ENCODE measurements at places on chromosomes 1 and 21.
A peak's percentile ranks its signal among the peaks of the same experiment; 100 is the strongest.

- no peak for DNase-seq
Observed at GRCh38 chr1:113429461-113430153, 39.3 kb downstream of the MAGI3 start.

- no peak for DNase-seq
Observed at GRCh38 chr1:11960715-11961114, 19.5 kb upstream of the MFN2 start.

DNA sequence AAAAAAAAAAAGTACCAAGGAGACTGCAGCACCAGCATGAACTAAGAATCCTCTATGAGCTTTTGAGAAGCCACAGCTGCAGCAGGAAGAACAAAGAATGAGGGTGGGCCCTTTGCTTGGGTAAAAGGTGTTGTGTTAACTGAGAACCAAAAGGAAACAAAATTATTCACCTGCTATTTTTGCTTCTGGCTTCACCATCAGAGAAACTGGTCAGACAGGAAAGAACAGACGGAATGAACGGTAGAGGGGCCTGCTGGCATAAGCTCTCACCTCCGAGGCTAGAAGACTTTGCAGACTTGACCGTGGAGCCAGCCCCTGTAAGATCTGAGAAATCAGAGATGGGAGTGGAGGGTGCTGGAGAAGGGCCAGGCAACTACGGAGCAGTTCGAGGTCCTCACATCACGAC lies 27.6 kb downstream of the IL10RB start:
- no peak for DNase-seq

DNA sequence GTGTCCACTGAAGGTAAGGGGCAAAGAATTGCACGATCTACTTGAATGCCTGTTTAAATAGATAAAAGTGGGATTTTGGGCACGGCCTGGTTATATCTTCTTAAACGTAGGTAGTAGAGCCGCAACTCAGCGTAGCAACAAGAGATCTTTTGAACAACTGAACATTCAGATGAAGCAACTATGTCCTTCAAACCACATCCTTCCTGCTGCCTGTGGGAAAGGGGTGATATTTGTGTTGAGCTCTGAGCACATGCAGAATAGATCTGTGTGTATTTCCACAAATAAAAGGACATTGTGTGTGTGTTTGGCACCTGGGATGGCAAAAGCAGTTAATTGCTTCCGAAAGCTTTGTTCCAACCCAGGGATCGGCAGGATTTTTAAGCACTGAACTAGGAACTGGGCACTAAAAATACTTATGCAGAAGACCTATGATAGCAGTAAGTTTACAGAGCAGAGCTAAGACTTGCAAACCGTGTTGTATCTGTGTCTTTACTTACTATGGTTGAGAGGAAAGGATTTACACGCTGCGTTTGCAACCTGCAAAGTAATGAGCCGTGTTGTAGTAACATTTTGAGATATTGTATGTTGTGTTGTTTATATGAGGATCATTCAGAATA lies 333.4 kb downstream of the CHRM3 start:
- DNase-seq: no peak

DNA sequence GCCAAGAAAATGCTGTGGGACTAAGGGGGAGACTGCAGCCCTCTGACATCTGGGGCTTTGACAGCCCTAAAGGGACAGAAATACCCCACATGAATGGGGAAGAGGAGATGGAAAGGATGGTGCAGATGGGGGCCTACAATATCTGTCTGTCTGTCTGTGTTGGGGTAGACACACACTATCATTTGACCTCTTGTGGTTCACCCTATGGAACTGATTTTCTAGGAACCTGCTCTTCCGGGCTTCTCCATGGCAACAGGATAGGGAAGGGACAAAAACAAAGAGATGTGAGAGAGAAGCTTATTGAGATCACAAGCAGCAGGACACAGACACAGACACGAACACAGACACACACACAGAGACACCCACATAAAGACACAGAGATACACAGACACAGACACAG lies 17.1 kb downstream of the KIF21B start:
- DNase-seq: no peak

- no peak for DNase-seq
Observed at GRCh38 chr21:25885405-25885804, 150.6 kb downstream of the GABPA start.

- DNase-seq: no peak
Observed at GRCh38 chr1:36864182-36864822, 170.0 kb downstream of the GRIK3 start.

- DNase-seq: no peak
Observed at GRCh38 chr1:67626090-67626860, 58.7 kb upstream of the GADD45A start.

GRCh38 chr21:33116676-33117075 lies 46.7 kb downstream of the OLIG1 start:
- no peak for DNase-seq

GRCh38 chr1:153346077-153346723 lies 2.4 kb downstream of the PGLYRP4 start:
- no peak for DNase-seq

DNA sequence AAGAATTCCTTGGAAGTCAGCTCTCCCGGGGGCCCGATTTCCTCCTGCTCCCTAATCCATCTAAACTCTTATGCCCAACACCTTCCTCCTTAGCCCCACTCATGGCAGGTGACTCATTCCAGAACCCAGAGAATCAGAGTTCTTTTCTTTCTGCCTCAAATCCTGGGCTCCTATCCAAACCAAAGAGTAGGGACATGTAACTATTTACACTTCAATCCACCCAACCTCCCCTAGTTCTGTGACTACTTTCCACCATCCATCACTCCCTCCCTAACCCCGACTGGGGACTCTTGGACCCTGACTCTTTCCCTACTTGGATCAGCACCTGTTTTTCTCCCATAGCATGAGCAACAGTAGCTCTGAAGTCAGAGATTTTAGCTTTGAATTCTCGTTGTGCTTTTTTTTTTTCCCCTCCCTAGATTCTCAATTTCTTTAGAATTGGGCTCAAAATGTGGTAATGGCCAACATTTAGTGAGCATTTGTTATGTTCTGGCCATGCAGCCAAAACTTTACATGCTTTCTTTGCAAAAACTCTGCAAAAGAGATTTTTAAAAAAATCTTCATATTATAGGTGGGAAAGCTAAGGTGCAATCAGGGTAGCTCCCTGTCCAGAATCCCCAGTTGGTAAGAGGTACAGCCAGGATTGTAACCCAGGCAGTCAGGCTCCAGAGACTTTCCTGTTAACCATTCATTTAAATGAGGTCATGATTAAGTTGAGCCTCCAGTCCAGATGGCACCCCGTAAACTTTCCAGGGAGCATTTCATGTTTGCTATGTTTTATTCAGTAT lies 7.5 kb upstream of the CYP4A11 start:
- DNase-seq: no peak

- no peak for DNase-seq
Observed at GRCh38 chr1:10514490-10515235, 39.9 kb downstream of the PEX14 start.

- DNase-seq: no peak
Observed at GRCh38 chr1:226403201-226404034, 4.5 kb downstream of the PARP1 start.

DNA sequence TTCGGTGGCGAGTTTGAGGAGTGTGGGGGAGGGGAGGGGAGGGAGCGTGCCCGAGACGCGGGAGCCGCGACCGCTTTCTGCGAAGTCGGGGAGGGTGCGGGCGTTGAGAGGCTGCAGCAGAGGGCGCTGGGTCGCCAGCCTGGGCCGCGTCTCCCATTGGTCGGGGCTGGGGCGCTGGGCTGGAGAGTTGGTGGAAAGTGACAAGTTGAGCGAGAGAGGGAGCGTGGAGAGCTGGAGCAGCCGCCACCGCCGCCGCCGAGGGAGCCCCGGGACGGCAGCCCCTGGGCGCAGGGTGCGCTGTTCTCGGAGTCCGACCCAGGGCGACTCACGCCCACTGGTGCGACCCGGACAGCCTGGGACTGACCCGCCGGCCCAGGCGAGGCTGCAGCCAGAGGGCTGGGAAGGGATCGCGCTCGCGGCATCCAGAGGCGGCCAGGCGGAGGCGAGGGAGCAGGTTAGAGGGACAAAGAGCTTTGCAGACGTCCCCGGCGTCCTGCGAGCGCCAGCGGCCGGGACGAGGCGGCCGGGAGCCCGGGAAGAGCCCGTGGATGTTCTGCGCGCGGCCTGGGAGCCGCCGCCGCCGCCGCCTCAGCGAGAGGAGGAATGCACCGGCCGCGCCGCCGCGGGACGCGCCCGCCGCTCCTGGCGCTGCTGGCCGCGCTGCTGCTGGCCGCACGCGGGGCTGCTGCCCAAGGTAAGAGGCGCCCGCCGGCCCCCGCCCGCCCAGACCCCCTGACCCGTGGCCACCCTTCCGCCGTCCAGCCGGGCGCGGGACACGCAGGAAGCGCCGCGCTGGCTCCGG lies at the start of gene ROR1:
ROR1 (plus strand) TSS at position 203 of the 802 bp plus-strand sequence.
- peak; percentile 60 for DNase-seq

DNA sequence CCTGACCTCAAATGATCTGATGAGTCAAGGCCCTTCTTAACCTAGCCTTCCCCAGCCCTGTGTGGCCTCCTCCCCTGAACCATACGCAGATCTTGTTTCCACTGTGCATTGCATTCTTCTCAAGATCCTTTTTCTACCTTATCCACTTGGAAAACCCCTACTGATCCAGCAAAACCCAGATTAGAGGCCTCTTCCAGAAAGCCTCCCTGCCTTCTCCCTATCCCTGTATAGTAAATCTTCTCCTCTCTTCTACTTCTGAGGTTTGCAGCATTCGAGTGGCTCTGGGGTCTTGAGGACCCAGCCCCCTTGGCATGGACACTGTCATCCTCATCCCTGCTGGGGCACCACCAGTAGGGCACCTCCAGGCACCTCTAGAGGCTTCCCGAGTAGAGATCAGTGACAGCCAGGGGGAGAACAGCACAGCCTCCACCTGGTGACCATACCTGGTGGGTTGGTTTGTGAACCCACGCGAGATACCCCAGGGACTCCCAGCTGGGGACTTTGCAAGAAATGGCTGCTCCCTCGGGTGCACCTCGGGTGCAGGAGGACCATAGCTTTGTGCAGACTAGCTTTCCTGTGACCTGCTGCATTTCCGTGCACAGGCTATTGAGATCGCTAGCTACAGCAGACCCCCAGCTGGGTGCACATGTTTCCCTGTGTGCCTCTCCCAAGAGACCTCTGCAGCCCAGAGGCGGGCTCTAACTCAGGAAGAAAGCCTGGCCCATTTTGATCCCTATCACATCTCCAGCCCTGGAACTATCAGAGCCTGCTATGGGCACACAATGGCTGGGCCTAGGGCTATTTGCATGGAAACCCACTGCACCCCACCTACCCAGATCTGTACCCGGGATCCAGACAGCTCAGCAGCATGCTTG lies 34.2 kb downstream of the MATN1 start:
- DNase-seq: no peak

- no peak for DNase-seq
Observed at GRCh38 chr1:22090867-22091266, 38.4 kb downstream of the CDC42 start.

- DNase-seq: no peak
Observed at GRCh38 chr1:179142889-179143299, 61.0 kb downstream of the TOR3A start.

- no peak for DNase-seq
Observed at GRCh38 chr1:55057270-55057955, 18.1 kb downstream of the PCSK9 start.

GRCh38 chr1:241957692-241958494 lies at the start of gene BECN2:
Gene BECN2, plus strand, starts transcription at chr1:241957767. Its CDS starts 0 bp downstream, at chr1:241957767.
- no peak for DNase-seq

DNA sequence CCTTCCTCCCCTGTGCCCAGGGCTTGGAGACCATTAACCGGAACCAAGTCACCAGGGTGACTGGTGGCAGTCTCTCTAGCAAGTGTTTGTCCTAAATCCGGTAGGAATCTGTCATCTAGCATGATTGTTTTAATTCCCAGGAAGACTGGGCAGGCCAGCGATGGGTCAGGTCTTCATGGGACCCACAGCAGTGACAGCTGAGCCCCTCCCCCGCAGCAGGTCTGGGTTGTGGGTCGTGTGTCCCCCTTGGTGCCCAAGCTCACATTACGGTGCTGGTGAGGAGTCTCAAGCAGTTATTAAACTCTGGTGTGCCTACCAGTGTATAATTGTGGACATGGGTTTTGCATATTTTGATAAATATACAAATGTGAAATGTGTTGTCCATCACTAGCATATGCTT lies 466.5 kb downstream of the MATN1 start:
- no peak for DNase-seq

- DNase-seq: no peak
Observed at GRCh38 chr1:228214921-228215662, 7.2 kb downstream of the OBSCN start.

GRCh38 chr1:17598251-17598650 lies 58.8 kb downstream of the ARHGEF10L start:
- no peak for DNase-seq

- DNase-seq: no peak
Observed at GRCh38 chr1:84573481-84573966, 716 bp downstream of the CTBS start.

DNA sequence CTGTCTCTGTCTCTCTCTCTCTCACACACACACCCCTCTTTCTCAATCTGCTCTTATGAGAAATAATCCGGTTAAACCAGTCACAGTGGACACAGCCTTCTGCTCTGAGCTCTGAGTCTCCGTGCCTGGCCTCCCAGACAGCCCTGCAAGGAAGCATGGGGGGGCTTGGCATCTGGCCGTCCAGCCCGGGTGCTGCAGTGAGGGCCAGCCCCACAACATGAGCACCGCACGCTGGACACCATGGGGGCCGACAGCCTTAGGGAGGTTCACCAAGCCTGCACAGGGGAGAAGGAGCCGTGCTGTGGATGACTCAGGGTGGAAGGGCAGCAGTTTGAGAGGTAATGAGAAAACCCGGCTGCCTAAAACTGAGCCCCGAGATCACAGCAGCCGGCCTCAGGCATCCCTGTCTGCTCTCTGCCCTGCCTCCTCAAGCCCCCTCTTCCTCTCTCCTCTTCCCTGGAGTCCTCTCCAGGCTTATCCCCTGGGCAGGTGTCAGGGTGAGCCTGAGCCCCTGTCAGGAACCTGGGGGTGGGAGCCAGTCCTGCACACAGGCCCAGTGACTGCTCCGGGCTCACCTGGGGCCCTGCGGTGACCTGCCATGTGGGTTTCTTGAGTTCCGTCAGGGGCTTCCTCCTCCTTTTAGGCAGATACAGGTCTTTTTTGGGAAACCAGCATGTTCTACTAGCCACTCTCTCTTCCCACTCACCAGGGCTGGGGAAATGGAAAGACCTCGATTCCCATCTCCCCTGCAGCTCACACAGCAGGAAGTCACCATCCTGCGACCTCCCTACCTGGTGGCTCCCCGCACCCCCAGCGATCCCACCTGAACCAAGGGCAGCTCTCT lies 92.8 kb downstream of the ITPKB start:
- DNase-seq: no peak

GRCh38 chr21:39630191-39630591 lies 17.5 kb downstream of the B3GALT5 start:
- no peak for DNase-seq
